ENCODE measurements at places on chromosomes 13 and 19. TPM values are rescaled to one million over a fixed set of nuclear protein-coding genes. Genes with fewer than 3 reads are reported as not detected.

DNA sequence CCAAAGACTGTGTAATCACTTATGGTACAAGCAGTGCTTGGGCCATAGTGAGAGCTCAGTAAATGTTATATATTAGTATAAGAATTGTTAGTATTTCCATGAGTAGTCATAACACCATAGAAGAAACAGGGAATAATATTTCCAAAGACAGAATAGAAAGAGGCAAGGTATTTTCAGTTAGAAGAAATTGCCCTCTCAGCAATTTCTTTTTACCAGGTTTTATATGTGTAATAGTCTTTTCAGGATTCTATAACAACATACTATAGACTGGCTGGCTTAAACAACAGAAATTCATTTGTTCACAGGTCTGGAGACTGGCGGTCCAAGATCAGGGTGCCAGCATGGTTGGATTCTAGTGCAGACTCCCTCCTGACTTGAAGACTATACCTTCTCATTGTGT lies 485.7 kb downstream of the FOXO1 start:
- DNase-seq: no peak

MEIOSIN gene
- total RNA-seq: 0.90 TPM

- no peak for DNase-seq
Observed at GRCh38 chr13:73190477-73190876, 131.7 kb downstream of the KLF5 start.

DNA sequence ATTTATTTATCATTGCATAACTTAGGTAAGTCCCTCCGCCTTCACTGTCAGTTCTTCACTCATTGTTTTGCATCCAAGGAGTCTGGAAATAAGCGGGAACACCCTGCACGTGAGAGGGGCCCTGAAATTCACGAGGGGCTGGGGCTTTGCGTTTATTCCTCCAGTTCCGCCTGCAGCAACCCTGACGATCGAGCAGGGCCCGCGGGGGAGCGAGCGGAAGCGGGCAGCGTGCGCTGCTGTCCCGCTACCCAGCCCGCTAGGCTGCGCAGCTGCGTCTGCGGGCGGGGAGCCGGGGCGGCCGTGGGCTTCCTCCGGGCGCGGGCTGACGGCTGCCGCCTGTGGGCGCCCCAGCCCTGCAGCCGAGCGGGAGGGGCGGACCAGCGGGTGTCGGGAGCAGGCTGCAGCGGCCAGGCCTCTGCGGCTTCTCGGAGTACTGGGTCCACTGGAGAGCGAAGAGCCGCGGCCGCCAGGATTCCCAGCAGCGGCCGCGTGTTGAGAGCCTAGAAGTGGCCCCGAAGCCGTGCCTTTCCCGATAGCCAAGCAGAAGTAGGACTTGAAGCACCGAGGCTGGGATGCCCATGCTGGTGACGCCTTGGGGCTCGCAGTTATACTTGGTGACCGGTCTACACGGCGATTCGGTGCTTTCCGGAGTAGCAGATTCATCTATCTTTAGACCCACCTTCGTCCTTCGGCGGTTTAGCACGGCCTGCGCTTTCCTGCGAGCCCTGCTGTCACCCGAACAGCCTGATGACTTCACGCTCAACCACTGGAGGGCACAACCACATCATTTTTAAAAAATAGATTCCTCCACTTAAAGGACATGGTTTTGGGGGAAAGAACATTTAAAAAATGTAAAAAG lies 32.9 kb upstream of the SACS start:
- peak; percentile 79 for DNase-seq

MCEMP1 gene
- total RNA-seq: 0.70 TPM

- no peak for DNase-seq
Observed at GRCh38 chr13:100493418-100493817, 95.2 kb downstream of the GGACT start.

ZNF160 gene
- 16.6 TPM for total RNA-seq

GRCh38 chr19:3783660-3784584 lies 2.3 kb downstream of the MATK start:
- DNase-seq: no peak

HSH2D gene
- 1.1 TPM for total RNA-seq

KLK2 gene
- total RNA-seq: not detected

GRCh38 chr13:58434943-58435342 lies 803.4 kb downstream of the PCDH17 start:
- DNase-seq: no peak

GRCh38 chr19:13104848-13105711 lies 2.4 kb upstream of the LYL1 start:
- no peak for DNase-seq

DNA sequence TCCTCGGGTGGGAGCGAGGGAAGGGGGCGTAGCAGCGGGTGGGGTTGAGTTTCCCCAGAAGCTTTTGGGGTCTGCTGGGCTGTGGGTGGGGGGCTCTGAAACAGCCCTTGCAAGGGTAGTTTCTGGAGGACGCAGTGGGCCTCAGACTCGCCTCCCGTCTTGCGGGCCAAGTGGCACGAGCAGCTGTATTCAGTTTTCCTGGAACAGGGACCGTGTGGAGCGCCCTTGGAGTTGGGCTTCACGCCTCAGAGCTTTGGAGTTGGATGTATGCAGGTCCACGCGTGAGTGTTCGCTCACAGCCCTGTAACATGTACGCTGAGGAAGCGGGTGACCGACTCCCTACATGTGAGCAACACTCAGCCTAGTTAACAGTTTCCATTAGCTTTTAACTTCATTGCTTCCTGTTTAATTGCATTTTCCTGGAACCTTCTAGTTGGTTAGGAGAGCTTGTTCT lies 603 bp downstream of the TM9SF2 start:
- no peak for DNase-seq

ZNF223 gene
- total RNA-seq: 4.2 TPM

DNA sequence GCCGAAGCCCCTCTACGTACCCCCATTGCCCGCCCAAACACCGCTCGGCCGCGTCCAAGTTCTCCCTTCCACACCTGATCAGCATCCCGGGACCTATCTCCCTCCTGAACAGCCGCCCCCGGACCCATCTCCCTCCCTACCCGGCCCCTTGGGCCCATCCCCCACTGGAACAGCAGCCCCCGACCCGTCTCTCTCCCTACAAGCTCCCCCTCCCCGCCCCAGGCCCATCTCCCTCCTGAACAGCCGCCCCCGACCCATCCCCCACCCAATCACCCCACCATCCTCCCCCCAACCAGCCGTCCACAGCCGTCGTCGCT lies 610 bp downstream of the ZSCAN1 start:
- DNase-seq: no peak

ATP12A gene
- total RNA-seq: not detected

DNA sequence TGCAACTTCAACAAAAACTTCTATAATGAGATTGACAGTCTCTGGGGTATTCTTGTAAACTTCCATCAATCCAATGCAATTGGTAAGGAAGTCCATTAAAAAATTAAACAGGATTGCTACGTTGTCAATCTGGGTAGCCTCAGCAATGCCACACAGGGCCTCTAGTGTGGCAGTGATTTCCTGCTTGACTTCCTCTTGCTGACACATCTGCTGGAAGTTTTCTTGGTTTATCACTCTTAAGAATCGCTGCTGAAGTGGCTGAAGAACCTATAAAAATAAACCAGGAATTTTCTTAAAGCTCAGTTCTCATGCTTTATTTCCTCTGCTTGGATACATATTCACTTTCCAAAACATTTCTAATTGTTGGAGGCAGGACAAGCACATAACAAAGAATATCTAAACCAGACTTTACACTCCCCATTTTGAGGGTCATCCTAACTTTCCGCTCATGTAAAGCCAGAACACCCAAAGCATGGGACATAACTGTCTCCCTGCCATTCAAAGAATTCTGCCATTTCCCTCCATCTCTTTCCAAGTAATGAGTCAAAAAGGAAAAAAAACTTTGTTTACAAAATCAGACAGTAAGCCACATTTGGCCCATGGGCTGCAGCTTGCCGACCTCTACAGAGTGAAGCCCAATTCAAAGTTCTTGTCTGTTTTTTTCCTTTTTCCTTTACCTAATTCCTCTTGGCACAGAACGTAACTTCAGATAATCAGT lies 23.2 kb upstream of the EEF1AKMT1 start:
- no peak for DNase-seq

- DNase-seq: no peak
Observed at GRCh38 chr19:52086481-52086880, 9.1 kb downstream of the ZNF841 start.

DNA sequence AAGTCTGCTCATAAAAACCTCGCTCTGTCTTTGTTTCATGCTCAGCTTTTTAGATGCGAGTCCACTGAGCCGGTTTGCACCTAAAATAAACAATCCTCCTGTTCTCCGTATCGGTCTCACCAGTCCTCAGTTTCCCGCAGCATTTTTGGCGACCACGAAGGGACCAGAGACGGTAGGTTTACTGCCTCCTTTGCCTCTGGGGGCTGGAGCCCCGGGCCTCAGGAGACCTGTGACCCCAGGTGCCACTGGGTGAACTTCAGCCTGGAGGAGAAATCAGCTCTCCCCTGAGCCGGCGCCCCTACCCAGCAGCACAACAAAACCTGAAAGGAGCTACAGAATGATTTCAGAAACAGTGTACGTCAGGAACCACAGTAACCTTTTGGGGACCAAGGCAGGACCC lies 8.1 kb downstream of the SIGLEC11 start:
- DNase-seq: no peak

DNA sequence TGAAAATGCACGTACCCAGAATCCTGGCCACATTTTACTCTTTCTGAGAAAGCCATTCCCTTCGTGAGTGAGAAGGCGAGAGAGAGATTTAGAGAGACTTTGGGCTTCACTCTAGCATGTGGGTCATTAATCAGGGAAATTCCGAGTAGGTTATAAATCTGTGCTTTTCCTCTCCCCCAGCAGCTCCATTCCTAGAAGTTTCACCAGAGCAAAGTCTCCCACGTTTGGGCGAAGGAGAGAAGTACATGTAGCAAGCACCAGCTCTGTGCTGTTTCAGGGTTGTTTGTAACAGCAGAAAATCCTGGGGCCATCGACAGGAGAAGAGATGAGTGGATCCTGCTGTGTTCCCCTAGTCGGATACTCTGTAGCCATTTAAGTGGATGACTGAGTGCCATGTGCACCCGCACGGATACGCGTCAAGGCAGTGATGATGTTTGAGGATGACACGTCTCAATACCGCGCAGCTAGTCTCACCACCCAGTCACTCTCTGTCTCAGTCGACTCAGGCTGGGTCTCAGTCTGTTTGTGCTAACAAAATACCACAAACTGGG lies 131.8 kb upstream of the PEG3 start:
- DNase-seq: no peak

DNA sequence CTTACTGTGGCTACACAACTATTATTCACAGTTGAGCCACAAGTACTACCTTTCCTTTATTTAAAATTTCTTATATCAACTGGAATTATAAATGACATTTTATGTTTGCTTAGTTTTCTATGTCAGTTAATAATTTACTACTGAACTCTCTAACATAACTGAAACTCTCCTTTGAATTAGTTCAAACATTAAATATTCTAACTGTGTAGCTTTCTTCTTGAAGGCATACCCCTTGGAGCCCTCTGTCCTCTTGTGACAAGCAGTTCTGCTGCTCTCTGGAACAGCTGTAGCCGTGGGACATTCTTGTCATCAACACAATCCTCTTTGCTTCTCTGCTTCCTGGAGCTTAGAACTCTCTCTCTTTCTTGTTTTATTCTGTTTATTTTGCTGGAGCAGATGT lies 244.8 kb downstream of the NHLRC3 start:
- DNase-seq: no peak

DNA sequence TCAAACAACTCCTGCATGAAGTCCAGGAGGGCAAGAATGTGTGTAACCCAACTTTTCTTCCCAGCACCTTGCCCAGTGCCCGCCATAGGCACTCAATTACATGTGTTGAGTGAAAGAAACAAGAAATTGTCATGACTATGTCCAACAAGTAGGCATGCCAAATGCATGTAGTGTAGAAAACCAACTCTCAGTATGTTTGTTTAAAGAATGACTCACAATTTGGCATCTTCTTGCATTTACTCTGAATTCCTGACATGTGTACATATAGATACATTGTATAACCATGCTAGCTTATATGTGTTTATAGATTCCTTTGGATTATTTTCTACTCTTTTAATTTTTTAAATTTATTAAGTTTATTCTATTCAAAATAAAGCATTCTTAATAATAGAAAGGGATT lies 305.0 kb downstream of the EFNB2 start:
- DNase-seq: no peak

DNA sequence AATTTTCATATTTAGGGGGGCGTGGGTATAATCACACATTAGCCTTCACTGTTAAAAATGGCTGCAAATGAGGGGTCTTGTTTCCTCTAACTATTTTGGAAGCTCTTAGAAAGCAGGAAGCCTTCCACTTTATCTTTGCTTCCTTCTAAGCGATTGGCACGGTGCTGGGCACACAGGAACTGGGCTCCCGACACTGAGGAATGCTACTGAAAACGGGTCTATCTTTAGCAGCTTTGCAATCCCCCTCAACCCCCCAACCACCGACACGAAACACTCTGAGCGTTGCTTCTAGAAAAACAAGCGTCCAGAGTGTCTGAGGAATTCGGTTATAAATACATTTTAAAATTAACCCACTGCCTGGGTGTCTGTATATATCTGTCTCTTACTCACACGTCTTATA lies 143.6 kb downstream of the CACNA1A start:
- DNase-seq: no peak

DNA sequence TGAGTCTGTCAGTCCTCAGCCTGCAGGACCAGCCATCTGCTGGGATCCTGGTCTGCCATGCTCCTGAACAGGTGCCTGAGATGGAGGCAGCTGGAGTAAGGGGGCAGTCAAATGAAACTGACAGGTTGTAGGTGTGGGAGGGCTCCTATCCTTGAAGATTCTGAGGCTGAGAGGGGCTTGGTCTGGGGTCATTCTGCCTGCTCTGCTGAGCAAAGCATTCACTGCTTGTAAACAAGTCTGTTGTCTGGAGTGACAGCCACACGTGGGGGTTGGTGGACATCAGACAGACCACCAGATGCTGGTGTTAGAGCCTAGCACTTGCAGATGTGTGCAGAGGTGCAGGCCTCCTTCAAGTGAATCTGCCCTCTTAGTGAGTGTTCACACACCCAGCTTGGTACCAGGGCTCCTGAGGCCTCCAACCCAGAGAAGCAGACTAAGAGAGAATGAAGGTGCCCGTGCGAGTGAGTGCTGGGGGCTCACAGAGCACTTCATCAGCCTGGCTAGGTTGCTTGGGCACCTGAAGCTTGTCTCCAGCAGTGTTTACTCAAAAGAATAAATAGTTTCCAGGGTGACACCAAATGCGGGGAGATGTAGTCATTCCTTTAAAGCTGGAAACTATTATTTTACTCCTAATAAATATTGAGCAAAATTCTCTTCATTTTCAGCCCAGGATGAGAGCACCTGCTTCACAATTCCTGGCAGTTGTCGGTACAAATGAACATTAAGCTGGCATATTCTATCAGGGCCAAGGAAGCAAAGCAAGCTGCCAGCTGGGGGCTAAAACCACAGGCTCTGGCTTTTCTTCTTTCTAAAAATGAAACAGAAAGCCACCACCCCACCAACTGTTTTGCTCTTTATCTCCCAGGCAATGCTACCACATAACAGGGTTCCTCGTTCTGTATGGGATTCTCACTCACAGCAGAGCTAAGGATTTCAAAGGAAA lies 82.3 kb downstream of the RNASEH2B start:
- DNase-seq: no peak

All from right atrium auricular region (tissue), 2 donors.